GF-D8 (cell line): ENCODE measurements at places on chromosomes 3 and 15.

DNA sequence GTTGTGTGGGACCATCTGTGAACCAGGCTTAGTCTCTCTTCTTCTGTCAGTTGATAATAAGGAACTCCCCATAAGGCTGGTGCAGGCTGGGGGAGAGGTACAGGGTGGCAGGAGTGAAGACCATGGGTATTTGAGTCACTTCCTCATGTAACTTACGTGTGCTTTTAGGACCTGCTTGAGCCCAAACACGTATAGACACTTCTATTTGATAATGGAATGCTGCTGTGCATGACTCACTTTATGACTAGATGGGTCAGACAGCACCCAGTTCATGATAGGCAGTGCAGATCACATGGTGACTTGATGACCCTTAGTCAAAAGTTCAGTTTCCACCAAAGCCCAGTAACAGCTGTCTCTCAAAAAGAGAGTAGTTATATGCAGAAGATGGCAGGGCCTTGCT, 490.9 kb downstream of the ZBBX start:
- no peak for DNase-seq

GRCh38 chr3:4978204-4978965, 852 bp upstream of the BHLHE40 start:
- peak; percentile 95 for DNase-seq

DNA sequence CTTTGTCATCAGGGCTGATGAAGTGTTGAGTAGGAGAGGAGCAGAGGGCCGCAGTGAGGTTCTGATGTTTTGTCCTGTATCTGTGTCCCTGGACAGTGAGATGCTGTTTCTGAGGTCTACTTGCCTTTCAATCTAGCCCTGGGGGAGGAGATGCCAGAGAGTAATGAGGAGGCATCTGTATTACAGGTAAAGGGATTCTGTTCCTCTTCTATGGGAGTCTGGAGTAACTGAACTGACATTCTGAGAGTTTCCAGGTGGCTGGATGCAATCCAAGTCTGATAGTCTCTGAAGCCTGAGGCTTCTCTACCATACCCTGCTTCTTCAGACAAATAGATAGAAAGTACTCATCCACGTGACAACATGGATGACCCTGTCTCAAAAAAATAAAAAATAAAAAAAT, 60.9 kb downstream of the IL12A start:
- no peak for DNase-seq

DNA sequence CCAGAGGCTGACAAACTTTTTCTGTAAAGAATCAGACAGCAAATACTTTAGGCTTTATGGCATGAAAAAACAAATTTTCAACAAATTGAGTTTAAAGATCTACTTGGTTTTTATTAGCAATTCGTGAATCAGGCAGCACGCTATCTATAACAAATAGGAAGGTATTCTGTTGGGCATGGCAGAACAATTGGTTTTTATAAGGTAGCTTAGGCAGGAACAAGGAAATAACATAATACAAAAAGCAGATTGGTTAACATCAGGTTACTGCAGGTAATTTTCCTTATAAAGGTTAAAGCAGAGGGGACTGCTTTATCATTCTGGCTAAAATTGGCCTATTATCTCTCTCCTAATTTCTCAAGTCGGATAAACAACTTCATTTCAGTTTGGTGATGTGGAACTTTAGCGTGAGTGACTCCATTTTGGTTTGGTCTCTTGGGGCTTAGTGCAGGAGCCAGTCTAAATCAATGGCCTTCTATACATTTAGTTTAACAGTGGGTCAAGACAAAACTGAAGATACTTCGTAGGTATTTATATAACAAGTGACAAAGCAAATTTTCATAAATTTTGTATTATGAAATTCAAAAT, 26.8 kb downstream of the ZBTB38 start:
- no peak for DNase-seq

DNA sequence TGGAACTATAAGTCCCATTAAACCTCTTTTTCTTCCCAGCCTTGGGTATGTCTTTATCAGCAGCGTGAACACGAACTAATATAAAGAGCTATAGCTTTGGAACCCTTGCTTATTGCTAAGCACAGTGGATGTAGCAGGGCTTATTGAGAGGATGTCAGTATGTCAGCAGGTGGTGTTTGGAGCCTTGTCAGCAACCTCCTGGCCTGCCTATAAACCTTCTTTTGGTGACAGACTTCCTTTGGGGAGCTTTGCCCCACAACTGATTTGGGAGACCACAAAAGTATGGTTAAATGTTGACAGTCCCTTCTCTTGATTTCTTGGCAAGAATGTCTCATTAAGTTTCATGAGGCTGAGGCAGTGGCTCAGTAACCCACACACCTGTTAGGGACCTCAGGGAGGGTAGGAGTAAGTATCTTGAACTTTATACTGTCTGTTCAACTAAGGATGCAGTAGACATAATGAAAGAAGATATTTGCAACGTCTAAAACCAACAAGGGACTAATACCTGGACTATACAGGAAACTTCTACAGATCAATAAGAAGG, 14.8 kb downstream of the CCNDBP1 start:
- no peak for DNase-seq

GRCh38 chr3:32484436-32484835, 18.2 kb downstream of the CMTM6 start:
- peak; percentile 73 for DNase-seq

DNA sequence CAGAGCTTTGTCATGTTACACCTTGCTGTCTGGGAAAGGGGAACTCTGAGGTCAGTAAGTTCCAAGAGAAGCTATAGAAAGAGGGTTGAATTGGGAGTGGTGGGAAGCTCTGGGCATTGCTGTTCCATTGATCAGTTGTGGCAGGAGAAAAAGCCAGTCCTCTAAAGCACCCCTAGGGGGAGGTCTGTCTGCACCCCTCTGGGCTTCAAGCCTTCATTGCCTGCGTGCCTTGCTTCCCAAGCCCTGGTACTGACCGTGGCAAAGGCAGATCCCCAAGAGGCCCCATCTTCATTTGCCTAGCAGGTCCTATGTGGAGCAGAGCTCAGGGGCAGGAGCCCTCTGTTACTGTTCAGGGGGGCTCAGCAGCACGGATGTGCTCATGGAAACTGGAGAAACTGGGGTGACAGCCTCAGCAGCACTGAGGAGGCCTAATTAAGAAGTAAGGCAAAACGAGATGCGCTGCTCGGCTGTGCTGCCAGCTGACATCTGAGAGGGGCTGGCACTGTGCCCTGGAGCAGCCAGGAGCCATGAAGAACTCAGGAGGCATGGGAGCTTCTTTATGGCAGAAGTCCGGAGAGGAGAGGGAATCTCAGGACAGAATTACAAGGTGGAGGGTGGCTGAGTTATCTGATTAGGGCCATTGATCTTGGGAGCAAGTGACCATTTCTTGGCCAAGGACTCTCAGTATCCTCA, 270.9 kb downstream of the RPLP1 start:
- DNase-seq: no peak

DNA sequence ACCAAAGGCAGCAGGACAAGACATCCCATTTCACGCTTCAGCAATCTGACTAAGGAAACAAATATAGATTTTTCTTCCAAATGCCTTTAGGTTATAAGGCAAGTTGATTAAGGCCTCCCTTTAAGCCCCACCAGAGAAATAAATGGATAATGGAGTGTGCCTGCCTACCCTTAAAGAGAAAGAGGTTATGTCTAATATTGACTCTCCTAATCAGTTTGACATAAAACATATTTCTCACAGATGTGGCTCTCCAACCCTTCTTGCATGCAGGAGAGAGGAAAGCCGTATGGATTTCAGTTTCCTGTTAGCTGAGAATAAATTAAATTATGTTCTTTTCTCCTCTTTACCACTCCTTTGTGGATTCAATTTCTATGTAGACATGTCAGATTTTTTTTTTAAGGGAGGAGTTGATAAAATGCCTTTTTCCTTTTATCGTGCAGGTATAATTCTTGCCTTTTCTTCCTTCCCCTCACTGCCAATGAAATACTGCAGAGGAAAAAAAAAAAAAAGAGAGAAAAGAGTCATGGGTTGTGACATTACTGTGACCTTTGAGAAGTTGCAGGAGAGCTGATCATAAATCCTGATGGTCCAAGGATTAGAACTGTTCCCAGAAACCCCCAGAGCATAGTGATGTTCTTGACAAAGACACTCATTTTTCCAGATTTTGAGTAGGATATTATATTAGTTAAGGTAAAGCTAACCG, 355.3 kb upstream of the SLCO3A1 start:
- DNase-seq: no peak

DNA sequence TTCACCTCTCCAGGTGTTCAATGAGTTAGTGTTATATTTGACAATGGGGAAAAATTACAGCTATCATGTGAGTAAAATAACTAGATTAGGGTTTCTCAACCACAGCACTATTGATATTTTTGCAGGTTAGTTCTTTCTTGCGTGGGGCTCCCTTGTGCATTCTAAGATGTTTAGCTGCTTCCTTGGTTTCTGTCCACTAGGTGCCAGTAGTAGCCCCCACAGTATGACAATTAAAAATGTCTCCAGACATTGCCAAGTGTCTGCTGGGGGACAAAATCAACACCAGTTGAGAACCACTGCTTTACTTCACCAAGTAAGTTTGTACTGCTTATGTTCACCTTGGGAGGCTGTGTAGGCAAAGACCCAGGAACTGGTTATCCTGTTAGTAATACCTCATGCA, 618.7 kb downstream of the EDEM1 start:
- no peak for DNase-seq

DNA sequence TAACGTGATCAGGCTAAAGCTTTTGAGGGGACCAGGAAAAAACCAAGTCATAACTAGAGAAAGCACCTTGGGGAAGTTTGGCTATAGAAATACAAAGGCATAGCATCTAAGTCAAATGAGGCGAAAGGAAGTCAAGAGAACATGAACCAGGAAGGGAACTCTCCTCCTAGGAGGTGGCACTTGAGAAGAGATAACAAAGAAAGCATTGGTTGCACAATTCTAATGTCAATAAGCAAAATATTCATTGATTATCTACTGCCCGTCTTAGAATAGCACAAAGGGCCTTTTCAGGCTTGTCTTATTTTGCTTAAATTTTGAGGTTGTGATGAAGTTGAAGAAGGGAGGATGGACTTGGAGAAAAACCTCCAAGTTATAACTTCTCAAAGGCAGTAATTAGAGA, 73.4 kb downstream of the ALCAM start:
- DNase-seq: no peak

DNA sequence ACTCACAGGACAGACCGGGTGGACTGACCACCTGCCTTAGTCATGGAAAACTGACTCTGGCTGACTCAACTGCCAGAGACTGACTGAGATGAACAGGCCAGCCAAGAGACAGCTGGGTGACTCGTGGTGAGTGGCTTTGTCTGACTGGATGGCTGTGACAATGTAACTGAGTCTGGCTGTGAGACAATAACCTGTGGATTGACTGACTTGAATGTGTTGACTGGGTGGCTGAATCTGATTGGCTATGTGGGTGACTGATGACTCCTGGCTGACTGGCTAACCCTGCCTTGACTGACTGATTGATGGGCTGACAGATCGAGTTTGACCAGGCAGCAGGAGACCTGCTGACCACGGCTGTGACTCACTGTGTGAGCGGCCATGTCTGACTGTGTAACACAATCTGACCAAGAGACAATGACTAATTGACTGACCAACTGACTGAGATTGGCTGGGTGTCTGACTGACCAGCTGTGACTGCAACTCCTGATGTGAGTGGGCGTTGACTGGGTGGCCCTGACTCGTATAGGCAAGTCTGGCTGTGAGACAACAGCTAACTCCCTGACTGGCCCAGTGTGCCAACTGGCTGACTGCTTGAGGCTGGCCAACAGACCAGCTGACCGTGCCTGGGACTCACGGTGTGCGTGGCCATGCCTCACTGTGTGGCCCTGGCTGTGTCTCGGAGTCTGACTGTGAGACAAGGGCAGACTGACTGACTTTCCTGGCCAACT, 509.1 kb downstream of the SHQ1 start:
- DNase-seq: no peak

DNA sequence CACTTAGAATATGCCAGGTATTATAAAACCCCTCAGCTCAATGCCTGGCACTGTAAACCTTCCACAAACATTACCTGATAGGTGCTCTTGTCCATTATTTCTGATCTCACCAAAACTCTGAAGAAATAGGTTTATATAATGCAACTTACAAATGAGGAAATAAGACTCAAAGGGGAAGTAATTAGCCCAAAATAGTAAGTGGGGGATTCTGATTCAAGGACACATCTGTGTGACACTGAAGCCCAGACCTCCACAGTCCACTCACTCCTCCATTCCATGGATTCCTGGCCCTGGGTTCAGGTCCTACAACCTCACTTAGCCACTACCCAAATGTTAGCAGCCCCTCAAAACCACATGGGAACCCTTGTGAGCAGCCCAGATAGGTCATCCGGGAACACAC, 49.9 kb downstream of the TRANK1 start:
- no peak for DNase-seq

GRCh38 chr3:182722907-182723306, 70.4 kb upstream of the ATP11B start:
- DNase-seq: no peak

- no peak for DNase-seq
Observed at GRCh38 chr3:184769382-184770170, 42.4 kb upstream of the VPS8 start.

DNA sequence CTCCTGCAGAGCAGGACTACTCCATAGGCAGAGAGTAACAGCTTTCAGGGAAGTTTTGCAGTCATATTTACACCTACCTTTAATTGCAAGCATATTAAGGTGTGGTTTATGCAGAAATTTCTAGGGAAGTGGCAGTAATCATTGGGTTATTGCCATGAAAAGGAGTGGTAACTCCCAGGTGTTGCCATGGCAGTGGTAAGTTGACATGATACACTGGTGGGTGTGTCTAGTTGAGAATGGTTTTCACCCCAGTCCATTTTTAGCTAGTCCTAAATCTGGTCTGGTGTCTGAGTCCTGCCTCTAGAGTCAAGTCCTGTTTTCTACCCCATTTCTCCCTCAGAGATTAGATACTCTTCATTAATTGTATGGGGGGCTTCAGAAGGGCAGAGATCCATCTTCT, 128.4 kb upstream of the GMNC start:
- DNase-seq: no peak

DNA sequence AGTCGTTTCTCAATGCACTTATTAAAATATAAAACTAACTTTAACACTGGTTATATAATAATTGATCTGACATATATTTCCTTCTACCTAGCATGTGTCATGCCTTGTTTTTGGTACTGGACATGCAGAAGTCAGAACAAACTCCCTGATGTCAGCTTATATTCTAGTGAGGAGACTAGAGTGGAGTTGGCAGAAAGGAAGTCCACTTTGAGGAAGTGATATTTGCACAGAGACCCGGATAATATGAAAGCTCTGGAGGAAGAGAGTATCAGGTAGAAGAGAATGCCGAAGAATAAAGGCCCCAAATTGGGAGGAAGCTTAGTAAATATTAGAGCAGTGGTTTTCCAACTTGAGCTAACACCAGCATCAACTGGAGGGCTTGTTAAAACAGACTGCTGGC, 24.6 kb upstream of the ZNF280D start:
- peak; percentile 37 for DNase-seq

GRCh38 chr3:46971742-46972141, 4.8 kb downstream of the CCDC12 start:
- peak; percentile 48 for DNase-seq

DNA sequence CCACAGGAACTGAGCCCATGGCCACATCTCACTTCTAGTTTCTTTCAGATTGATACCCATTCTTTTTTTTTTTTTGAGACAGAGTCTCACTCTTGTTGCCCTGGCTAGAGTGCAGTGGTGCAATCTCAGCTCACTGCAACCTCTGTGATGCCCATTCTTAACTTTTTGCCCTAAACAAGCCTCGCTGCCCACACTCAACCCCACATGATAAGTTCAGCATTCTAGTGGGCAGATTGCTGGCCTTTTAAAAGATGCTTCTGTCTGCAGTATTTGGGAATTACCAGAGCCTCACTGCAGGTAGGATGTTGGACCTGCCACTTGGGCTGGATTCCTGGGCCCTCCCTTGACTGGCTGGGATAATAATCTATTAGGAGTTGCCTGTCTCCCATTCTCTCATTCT, 51.0 kb downstream of the TRANK1 start:
- no peak for DNase-seq

- peak; percentile 31 for DNase-seq
Observed at GRCh38 chr15:76976572-76977270, 18.2 kb upstream of the PSTPIP1 start.
